Activated naive CD4-positive, alpha-beta T cell treated with anti-CD3 and anti-CD28 coated beads for 36 hours (primary cell): ENCODE measurements at places on chromosomes 7 and 10. TPM values are rescaled to one million over a fixed set of nuclear protein-coding genes. Genes with fewer than 3 reads are reported as not detected.

The HOXA4 gene
- 0.14 TPM for total RNA-seq

- DNase-seq: no peak
- no peaks in the 10 kb centered on the region for H3K27me3 ChIP-seq
- H3K36me3 ChIP-seq: no peaks in the 10 kb centered on the region
- H3K4me1 ChIP-seq: no peaks in the 10 kb centered on the region
- no peak overlapping the region for H3K4me3 ChIP-seq
Observed at GRCh38 chr10:77819210-77820112, 107.1 kb downstream of the DLG5 start.

The ELN gene
- 0.19 TPM for total RNA-seq

GRCh38 chr10:22053048-22053447 is 49.5 kb upstream of the DNAJC1 start:
- H3K4me1 ChIP-seq: no peaks in the 10 kb centered on the region
- H3K4me3 ChIP-seq: no peak overlapping the region
- no peaks in the 10 kb centered on the region for H3K27me3 ChIP-seq
- DNase-seq: no peak
- no peaks in the 10 kb centered on the region for H3K36me3 ChIP-seq
- no peak overlapping the region for H3K27ac ChIP-seq
